ENCODE measurements at places on chromosomes 1 and 21.

DNA sequence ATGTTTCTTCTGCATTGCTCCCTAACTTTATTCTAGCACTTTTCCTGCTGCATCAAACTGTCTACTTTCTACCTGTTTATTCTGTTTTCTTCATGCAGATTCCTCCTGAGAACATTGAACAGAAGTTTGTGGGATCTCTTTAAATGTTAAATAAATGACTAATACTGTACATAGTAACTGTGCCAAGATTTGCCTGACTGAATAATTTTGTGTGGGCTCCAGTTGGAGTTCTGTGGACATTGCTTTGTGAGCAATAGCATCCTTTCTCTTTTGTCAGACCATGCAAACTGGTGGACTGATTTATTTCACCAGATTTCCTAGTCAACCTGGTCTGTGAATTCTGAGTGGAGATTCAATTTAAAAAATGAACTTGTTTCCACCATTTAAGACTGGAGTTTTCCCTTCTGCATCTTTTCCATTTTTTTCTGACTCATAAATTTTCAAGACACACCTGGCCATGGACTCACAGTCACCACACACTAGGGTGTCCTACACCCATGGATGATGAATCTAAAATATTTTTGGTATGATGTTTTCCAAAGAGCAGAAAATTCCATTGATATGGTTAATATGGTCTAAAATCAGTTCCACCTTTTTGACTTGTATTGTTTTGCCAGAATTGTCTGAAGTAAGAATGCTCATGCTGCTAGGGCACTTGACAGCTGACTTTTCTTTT, 140.7 kb upstream of the SPAG17 start:
- DNase-seq: no peak

GRCh38 chr1:10250663-10251062, 40.3 kb downstream of the KIF1B start:
- no peak for DNase-seq

DNA sequence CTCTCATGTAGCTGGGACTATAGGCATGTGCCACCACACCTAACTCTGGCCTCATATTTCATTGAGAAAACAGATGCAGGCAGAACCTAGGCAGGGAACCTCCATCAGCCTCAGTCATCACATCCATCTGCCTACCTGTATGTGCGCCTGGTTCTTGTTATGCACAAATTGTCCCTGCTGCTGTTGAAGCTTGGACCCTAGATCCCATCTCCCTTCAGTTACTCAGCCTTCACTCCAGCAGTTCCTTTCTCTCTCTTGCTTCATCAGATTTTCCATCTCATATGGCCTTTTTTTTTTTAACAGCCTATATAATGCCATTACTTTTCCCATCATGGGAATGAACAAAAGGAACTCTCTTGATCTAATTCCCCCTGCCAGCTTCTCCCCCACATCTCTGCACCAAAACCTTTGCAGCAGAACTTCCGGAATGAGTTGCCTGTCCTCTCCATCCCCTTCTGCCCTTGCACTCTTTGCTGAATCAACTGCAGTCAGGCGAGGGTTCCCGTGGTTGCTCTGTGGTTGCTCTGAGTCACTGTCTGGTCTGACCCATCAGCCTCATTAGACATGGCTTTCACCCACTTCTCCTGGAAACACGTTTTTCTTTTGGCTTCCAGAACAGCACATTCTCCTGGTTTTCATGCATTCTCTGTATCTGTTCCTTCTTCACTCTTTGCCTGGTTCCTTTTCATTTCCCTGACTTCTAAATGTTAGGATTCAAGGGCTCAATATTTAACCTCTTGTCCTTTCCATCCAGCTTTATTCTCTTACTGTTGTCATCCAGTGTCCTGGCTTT, 41.5 kb downstream of the UBE4B start:
- DNase-seq: peak; percentile 70

DNA sequence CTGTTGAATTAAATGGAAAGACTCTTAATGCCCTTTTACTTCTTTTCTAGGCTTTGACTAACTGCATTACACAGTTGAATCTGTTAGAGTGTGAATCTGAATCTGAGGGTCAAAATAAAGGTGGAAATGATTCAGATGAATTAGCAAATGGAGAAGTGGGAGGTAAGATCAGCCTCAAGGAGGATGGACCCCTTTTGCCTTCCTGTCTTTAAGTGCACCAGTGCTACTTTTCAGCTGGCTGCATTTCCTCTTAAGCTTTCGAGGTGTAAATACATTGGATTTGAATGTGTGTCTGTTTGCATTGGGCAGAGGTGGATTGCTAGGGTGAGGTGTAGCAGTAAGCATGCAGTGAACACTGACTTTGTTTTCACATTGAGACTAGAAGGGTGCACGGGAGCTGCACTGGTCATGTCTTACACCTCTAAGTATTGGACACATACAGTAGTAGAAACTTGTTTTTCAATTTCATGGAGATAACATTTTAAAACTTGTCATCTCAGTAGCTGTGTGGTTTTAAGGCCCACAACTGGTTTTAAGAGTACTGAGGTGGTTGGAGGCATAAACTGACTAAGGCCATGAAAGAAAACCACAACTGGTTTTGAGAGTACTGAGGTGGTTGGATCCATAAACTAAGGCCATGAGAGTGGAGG, 35.4 kb downstream of the MIA3 start:
- DNase-seq: no peak

GRCh38 chr1:16068356-16069270, 4.8 kb downstream of the FAM131C start:
- DNase-seq: no peak

DNA sequence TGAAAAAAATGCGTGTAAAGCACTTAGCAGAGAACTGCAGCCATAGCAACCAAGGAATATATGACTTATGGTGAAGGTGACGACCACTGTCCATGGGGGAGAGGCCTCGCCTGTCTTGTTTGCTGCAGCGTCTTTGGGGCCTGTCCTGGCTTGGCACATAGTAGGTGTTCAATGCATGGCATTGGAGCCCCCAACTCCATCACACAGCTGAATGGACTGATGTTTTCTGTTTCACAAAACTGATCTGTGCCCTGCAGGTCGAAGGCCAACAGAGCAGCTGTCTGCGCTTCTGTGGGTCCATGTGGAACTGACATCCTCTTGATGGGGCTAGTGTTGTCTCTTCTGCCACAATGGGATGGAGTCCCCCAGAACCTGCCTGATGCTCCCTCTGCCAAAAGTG, 296.0 kb downstream of the PTPRU start:
- no peak for DNase-seq

DNA sequence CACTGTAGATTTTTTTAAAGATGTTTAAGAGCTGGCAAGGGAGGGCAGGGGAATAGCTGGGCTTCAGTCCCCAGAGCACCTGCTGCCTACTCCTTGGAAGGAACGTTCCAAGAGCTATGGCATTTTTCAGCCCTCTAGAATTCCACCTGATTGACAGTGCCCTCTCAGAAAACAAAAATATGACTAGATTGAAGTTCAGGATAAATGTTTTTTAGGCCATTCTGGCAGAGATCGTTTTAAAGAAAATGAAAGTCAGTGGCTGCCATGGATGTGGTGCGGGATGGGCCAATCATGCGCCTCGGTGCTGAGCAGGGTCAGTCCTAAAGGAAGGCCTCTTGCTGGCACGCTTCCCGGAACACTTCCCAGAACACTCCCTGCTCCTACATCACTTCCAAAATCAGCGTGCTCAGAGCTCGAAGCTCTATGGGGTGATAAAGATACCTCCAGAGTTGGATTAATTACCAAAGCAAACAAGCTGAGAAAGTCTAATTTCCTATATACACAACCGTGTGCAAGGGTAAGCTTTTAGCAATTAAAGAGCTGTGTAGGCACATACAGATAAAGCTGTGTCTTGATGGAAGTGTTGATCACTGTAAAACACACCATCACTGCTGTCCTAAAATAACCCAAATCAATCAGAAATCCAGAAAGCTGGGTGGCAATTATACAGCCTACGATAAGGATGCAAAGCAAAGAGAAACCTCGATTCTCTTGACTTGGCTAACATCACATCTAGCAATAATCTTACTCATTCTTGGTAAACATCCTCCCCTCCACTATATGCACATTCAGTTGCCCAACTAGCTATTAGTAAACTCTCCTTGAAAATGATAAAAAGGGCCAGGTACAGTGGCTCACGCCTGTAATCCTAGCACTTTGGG, 34.6 kb downstream of the TGFBR3 start:
- DNase-seq: no peak

DNA sequence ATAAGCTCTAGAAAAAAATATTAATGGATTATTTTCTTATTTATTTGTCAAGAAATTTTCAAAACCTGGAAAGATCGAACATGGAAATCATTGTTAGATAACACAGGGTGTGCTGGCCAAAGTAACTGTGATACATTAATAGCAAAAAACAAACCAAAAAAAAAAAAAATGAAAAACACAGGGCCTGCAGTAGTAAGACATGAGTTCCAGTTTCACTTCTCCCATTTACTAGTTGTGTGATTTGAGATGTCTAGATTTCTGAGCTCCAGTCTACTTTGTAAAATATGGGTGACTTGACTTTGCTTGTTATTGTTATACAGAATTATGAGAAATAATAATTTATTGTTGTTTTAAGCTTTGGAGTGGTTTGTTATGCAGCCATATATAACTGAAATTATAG, 13.6 kb downstream of the FAM177B start:
- DNase-seq: no peak

DNA sequence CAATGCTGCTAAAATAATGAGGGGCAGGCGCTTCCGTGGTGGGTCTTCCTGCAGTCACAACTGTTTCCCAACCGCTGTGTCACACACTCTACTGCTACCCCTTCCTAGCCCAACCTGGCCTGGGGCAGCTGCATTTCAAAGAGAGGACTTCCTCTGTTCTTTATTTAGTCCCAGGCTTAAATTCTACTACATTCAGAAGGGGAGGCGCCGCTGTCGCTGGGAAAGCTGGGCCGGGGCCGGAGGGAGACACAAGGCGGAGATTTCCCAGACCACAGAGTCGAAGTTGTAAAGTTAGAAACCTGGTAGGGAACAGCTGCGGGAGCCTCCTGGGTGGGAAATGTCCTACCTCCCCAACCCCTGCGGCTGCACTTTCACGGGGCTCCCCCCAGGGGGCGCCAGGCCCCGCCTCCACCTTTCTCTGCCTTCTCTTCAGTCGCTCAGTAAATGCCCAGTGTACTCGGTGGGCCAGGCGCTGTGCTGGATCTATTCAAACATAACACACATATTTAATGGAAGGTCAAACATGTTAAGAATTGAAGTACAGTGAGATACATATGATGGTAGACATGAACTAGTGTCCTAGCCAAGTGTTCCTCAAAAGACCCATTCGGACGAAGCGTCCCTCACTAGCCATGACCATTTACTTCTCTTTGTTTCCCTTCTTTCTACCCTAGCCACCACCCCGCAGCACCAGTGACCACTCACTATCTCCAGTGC, 23.1 kb downstream of the DYRK3 start:
- DNase-seq: no peak

DNA sequence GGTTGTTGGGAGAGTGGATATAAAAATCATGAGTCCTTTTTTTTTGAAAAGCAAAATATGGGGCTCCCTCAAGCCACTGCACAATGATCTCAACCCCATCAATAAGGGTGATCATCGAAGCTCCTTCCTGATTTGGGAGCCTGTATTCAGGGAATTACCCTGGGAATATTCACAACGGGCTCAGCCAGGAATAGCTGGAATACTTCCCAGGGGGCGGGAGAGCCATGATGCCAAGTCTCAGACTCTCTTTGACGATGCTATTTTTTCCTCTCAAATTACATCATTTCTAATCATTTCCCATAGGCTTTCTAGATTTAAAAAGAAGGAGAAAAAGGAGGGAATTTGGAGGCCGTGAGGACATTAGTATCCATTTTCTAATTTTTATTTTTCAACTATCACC, 18.4 kb downstream of the OLIG1 start:
- DNase-seq: no peak

- DNase-seq: no peak
Measured at GRCh38 chr21:46247699-46248421, 19.3 kb upstream of the LSS start.

DNA sequence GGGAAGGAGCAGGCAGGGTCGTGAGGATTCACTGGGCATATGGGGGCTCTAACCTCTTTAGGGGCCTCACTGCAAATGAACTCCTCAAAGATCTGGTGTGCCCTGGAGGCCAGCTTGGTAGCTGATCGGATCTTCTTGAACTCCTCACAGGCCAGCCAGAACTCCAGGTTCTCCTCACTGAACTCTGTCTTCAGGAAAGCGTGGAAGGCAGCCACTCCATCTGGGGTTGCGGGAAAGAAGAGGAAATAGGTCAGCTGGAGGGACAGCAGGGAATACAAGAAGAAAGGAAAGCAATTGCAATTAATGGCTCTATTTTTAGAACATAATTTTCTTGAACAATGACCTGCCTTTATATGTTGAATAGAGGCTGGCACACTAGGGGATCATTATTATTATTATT, 2.3 kb downstream of the RGS16 start:
- no peak for DNase-seq

- DNase-seq: no peak
Measured at GRCh38 chr1:243723050-243723449, 127.0 kb downstream of the AKT3 start.

DNA sequence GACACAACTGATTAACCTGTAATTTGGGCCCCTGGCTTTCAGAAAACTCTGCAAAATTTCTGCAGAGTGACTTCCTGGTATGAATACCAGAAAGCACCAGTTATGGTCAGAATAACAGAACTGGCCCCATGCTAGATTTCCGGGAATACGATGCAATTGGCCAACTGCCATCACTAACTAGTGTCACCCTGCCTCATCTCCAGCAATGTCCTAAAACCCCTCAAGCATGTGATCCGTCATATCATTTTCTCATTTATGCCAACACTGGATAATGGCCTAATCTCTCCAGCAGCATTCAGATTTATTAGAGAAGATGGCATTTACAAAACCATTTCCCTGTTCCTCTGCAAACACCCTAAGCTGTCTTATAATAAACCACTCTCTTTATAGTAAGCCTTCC, 15.4 kb downstream of the KAZN start:
- DNase-seq: no peak

- no peak for DNase-seq
Measured at GRCh38 chr1:153150846-153151245, at the start of gene SPRR2G. TSS of gene SPRR2G (minus strand) at chr1:153150890. CDS start at chr1:153150110, 780 bp downstream.

- no peak for DNase-seq
Measured at GRCh38 chr21:35244514-35244913, 195.4 kb upstream of the RUNX1 start.

- DNase-seq: no peak
Measured at GRCh38 chr1:186858923-186859322, 30.2 kb downstream of the PLA2G4A start.

DNA sequence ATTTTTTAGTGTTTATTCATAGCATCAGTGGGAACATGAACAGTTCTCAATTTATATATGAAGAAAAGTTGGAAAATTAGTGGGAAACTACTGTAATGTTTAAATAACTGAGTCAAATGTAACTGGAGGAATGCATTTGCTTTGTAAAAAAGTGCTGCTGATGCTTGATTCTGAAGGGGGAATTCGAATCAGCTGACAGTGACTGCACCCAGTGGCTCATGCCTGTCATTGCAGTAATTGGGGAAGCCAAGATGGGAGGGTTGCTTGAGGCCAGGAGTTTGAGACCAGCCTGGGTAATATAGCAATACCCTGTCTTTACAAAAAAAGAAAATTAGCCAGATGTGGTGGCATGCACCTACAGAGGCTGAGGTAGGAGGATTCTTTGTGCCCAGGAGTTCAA, 398.4 kb downstream of the ZP4 start:
- no peak for DNase-seq

Measured in stimulated activated CD4-positive, alpha-beta T cell treated with anti-CD3 and anti-CD28 coated beads, TNF-alpha, amount 100 ng/mL, for 24 hours (primary cell).